ENCODE measurements at places on chromosomes 16 and 17. TPM values are rescaled to one million over a fixed set of nuclear protein-coding genes. Genes with fewer than 3 reads are reported as not detected.

Gene GSG1L2
- not detected for total RNA-seq

Gene KRTAP4-9
- total RNA-seq = not detected

Gene PRDM7
- total RNA-seq = not detected

Gene EVPLL
- not detected for total RNA-seq

Gene BFAR
- total RNA-seq = 195 TPM

Gene CENPN
- 210 TPM for total RNA-seq

Gene KRT17
- total RNA-seq = 6.7 TPM

Gene KCNJ18
- not detected for total RNA-seq

Gene CRAMP1
- total RNA-seq = 4.9 TPM

Gene RHBDL1
- not detected for total RNA-seq

Gene VTN
- total RNA-seq = not detected

GRCh38 chr17:35028531-35029262, 34.8 kb downstream of the RFFL start:
- no peak for DNase-seq

DNA sequence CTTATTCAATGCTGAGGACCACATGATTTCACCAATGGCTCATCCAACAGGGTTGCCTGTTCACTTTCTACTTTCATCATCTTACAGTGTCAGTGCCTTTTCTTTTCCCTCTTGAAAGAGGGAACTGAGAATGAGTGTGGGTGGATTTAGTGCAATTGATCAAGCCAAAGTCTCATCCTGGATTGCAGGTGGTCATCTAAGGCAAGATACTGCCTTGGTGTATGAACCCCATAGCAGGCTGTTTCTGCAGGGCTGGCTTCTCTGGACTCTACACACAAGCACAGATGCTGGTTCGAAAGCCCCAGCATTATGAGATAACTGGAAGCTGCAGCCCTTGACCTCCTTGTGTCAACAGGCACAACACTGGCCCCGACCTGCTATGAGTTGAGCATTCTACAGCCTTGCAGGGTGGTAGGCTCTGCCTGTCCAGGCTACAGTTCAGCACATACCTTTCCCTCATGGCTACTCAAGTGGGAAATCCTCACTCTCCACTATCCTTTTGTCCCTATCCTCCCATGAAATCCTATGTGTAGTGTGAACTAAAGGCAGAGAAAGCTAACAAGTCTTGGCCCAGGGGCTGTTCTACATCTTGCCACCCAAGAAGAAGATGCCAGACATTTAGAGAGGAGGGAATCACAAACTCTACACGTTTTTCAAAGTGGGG, 358.7 kb downstream of the SLC39A11 start:
- DNase-seq = no peak

- peak; percentile 68 for DNase-seq
Observed at GRCh38 chr17:75619506-75620431, 13.5 kb upstream of the SMIM5 start.

DNA sequence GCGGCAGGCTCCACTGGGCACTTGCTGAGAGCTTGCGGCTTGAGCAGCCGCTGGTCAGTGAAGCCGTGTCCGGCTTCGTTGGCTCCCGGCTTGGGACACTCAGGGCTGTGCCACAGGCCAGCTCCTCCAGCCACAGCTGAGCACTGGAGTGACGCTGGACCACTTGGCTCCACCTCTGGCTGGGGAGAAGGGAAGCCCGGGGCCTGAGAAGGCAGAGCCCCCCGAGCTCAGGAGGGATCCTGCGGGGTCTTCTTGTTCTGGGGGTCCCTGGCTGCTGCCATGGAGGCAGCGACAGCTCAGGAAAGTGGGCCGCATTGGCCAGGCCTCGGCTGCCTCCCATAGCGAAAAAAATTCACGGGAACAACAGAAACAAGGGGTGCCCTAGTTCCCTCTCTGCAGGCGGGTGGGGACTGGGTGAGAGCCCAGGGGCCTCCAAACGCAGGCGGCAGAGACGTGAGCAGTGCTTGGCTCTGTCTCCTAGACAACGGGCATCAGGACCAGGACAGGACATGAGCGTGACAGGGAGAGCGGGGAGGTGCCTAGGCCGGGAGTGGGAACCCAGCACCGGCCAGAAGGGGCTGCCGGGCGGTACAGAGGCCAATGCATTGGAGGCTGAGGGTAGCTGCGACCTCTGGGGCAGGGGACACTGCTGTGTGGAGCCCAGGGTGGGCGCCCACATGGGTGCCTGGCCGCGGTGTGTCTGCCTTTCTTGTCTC, 37.7 kb downstream of the SLC7A5 start:
- no peak for DNase-seq

- DNase-seq = no peak
Observed at GRCh38 chr16:80554033-80554432, 13.2 kb downstream of the DYNLRB2 start.

DNA sequence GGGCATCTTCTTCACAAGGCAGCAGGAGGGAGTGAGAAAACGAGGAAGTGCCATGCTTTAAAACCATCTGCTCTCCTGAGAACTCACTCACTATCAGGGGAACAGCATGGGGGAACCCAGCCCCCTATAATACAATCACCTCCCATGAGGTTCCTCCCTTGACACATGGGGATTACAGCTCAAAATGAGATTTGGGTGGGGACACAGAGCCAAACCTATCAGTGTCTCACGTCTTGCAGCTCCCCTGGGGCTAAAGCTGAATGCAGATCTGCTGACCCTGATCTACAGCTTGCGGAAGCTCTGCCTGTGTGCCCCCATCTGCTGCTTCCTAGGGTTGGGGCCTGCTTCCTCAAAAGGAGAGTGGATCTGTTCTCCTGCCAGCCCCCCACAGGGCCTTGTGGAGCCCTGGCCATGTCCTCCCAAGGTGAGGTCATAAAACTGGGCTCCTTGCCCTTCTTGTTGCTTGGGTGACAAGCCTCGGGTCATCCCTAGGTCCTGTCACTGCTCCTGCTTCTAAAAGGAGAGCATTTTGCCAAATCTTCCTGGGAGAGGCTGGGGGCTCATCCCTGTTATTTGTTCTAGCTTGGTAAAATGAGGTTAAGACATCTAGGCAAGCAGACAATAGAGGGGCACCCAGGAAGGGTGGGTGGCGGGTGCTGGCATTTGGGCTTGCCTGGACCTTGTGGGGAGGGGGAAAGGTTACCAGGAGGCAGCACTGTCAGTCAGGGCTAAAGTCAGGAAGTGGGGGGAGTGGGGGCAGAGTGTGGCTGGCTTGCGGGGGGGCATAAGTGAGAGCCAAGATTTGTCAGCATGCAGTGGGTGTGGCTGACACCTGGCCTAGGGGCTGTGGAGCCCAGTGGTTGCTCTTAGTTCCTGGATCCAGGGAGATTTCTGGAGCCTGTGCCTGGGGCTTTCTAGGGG, 16.0 kb downstream of the KRT33A start:
- DNase-seq = peak; percentile 21

- no peak for DNase-seq
Observed at GRCh38 chr17:9443811-9444210, 131.8 kb downstream of the STX8 start.

DNA sequence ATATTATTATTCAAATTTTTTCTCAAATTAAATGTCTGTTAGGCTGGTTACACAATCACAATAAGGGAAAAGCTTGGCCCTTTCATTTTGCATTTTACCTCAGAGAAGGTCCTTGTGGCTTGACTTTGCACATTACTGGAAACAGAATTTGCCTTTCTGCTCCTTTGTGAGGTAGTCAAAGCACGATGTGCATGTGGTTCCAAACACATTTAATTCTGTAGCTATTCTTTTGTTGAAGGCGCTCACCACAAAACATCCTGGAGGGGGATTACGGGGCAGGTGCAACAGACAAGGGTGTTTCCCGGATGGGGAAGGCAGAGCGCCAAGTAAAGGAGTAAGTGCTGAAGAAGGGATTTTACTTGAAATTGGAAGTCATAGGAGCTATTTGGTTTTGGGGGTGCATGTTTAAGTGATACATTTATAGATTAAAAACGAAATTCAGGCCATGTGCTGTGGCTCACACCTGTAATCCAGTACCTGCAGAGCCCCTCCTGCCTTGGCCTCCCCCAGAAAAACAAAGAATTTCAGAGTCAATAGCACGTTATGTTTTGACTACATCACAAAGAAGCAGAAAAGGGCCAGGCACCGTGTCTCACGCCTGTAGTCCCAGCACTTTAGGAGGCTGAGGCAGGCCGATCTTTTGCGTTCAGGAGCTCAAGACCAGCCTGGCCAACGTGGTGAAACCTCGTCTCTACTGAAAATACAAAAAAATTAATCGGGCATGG, 31.2 kb upstream of the TENT4B start:
- DNase-seq = no peak

GRCh38 chr17:279331-279730, 73.3 kb downstream of the RPH3AL start:
- DNase-seq = no peak

- DNase-seq = no peak
Observed at GRCh38 chr17:55172612-55173011, 92.1 kb upstream of the HLF start.

DNA sequence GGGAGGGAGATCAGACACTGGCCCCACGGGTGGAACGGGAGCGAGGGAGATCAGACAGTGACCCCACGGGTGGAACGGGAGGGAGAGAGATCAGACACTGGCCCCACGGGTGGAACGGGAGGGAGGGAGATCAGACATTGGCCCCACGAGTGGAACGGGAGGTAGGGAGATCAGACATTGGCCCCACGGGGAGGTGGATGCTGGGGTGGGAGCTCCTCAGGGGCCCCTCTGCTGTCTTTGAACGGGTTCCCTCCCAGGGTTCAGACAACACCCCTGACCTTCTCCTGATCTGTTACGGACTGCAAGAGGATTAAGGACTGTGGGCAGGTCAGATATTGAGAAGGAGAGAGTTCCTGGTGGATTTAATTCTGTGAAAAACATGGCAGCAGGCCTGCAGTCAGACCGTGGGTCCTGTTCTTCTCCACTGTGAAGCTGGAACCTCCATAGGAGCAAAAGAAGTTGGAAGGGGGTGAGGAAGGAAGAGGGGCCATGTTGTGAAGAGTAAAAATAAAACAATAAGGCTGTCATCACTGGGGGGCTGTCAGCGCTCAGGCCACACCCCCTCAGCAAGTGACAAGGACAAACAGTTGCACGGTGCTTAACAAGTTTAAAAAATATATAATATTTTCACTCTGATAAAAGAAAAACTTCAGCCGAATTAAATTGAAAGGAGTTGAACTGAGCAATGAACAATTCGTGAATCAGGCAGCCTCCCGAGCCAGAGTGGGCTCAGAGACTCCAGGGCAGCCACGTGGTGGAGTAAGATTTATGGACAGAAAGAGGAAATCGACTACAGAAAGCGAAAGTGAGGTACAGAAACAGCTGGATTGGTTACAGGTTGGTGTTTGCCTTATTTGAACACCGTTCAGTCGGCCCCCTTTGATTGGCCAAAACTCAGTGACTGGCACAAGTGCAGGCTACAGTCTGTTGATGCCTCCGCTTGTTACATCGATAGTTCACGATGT, 348.7 kb upstream of the TNRC6C start:
- DNase-seq = no peak

DNA sequence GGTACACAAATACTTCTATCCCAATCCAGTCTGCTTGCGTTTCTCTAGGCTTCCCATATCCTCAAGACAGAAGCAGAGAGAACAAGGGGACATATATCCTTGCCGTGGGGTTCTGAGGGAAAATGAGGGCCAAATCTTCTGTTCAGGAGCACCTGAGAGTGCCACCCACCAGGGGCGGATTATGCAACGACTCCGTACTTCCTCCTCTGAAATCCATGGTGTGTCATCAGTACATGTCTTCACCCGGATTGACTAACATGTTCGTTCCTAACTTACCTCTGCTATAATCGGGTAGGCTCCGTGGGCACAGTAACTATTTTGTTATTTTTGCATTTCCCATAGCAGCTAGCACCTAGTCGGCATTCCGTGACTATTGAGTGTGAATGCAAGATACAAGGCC, 7.8 kb upstream of the ZNF200 start:
- DNase-seq = no peak

GRCh38 chr17:37610971-37611370, 1.8 kb upstream of the SYNRG start:
- DNase-seq = no peak

DNA sequence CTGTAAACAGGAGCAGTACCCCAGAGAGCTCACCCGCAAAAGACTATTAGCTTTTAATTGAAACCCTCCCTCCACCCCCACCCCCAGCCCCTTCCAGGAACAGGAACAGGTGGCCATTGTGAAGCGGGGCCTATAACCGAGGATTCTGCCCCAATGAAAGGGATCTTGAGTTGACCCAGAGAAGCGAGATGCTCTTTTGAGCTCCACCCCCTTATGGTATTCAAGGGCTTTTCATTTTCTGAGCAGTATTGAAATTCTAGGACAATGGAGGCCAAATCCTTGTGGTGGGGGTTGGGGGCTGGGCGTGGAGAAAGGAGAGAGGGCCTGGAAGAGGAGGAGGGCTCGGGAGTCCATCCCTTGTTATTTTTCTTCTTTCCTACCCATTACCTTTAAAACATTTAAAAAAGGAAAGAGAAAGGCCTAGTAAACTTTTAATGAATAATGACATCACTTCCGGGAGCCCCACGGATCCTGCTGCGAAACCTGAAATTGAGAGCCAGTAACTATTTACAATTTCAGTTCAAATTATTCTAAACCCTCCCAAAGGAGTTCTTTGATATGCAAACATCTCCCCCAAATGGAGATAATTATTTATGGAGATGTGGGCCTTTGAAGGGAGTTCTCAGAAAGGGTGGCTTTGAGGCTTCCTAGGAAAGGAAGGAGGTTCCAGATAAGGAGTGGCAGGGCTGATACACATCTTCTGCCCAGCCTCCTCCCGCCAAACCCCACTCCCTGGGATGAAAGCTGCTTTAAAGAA, 30.5 kb downstream of the HS3ST3B1 start:
- no peak for DNase-seq

- DNase-seq = no peak
Observed at GRCh38 chr17:63423963-63424362, 22.1 kb downstream of the CYB561 start.

DNA sequence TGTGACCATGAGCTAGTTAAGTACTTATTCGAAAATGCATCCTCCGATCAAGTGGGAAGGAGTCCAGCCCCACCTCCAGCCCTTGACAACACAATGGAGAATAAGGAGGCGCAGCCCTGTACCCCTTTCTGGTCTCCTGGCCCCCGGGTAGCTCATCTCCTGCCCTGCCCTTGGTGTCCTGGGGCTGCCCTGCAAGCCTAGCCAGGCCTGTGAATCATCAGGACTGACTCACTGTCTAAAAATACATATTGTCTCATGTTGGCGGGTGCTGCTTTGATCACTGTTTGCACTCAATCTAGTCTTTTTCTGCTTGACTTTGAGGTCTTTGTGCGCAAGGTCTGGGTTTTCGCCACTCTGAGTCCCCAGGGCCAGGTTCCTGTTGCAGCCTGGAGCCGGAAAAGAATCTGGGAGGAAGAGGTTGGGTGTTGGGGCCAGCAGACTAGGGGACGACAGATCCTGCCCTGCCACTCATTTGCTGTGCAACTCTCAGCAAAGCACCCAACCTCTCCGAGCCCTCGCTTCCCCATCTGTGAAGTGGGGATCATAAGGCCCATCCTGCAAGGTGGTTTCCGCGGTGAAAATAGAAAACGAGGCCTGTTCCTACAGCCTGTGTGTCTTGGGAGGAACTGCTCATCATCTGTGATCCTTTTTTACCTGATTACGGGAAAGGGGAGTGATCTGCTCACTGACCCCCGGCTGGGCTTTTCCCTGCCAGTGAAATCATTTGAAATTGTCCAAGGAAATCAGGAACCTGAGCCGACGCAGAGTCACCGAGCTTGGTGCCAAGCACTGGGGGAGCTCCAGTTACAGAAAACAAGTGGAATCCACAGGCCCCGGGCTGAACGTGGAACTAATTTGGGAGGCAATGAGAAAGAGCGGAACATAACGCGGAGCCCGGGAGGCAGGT, 230.4 kb downstream of the PARN start:
- peak; percentile 86 for DNase-seq

- DNase-seq = no peak
Observed at GRCh38 chr16:68458101-68458500, 9.8 kb upstream of the SMPD3 start.

GRCh38 chr17:57637666-57638010, 107.5 kb downstream of the CCDC182 start:
- no peak for DNase-seq

GRCh38 chr16:81401035-81401950, 43.3 kb upstream of the CMIP start:
- DNase-seq = peak; percentile 95

Data from M059J (cell line).